Stimulated activated CD4-positive, alpha-beta T cell treated with anti-CD3 and anti-CD28 coated beads, Interleukin-1b, Interleukin-23, amount 100 ng/mL, for 4 hours (primary cell): ENCODE measurements at places on chromosomes 16 and 17.

GRCh38 chr16:22673421-22673831 lies 140.5 kb upstream of the HS3ST2 start:
- DNase-seq: no peak

DNA sequence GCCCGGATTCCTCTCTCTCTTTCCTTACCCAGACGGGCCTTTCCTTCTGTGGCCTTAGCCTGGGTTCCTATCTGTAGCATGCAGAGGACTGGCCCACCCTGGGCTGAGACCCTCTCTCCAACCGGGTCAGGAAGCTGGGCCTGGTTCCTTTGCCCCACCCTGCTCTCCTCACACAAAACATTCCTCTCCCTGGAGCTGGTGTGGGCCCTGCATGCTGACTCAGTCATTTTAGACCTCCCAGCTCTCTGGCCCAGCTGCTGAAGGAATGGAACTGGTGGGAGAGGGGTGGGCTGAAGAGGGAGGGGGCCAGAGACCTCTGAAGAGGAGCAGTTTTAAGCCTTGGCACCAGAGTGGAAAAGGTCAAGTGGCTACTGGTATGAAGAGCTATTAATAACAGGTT lies 957 bp downstream of the MYL4 start:
- no peak for DNase-seq

DNA sequence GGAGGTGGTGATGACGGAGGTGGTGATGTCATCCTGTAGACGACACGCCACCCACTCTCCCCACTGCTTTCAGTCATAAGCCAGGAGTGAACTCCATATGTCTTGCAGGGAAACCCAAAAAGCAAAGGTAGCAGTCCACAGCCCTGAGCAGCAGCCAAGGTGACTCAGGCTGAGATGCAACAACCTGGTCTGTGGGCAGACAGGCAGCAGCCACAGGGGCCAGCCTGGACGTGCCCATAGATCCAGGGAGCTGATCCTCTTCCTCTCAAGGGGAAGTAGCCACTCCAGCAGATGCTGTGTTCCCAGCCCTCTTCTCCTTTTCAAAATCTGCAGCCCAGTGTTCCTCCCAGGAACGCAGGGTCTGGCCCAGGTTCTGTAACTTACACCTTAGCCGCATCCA lies 17.3 kb upstream of the CIITA start:
- DNase-seq: no peak

DNA sequence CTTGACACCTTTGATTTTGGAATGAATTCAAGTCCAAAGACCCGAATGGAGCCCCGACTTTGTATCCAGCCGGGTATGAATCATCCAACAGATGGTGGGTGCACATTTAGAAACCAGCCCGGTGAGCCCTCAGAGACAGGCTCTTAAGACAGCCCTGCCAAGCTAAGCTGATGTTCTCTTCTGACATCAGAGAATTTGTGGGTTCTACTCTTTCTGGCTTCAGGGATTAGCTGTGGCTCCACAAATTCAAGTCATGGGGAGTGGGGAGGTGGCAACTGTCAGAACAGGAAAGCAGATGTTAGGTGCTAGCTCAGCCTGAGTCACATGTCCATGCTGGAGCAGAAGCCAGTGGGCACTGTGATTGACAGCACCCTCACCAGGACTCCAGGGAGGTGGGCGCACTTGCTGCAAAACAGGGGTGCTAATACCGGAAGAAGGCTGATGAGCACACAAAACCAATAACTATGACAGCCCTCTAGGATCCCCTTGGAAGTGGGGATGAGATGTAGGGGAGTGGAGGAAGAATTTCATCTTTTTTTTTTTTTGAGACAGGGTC lies 31.4 kb upstream of the XYLT2 start:
- no peak for DNase-seq

DNA sequence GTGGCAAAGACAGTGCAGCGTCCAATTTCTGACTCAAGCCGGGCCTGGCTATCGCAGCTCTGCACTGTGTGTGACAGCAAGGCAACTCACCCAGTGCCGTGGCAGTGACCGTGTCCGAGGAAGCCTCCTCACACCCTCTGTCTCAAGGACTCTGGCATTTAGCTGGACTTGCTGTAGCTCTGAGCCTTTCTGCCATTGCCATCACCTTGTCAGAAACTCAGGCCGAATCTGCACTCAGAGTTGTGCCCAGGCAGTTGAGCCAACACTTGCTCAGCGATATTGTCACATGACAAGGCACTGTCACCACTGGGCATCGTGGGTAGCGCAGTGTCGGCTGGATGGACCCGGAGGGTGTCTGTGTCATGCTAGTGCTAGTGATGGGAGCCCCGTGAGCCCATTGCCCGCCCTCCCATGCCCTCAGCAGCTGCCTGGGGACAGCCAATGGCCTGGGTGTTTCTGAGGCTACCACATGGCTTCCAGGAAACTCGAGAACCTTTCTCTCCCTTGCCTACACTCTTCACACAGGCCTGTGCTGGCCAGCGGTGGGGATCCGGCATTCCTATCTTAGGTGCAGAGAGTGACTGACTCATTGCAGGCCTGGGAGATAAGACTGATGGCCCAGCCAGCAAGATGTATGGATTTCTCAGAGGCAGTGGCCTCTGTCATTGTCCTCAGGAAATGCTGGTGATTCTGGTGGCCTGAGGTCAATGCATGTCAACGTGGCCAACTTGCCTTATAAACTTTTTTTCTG lies 22.1 kb upstream of the STH start:
- DNase-seq: no peak

DNA sequence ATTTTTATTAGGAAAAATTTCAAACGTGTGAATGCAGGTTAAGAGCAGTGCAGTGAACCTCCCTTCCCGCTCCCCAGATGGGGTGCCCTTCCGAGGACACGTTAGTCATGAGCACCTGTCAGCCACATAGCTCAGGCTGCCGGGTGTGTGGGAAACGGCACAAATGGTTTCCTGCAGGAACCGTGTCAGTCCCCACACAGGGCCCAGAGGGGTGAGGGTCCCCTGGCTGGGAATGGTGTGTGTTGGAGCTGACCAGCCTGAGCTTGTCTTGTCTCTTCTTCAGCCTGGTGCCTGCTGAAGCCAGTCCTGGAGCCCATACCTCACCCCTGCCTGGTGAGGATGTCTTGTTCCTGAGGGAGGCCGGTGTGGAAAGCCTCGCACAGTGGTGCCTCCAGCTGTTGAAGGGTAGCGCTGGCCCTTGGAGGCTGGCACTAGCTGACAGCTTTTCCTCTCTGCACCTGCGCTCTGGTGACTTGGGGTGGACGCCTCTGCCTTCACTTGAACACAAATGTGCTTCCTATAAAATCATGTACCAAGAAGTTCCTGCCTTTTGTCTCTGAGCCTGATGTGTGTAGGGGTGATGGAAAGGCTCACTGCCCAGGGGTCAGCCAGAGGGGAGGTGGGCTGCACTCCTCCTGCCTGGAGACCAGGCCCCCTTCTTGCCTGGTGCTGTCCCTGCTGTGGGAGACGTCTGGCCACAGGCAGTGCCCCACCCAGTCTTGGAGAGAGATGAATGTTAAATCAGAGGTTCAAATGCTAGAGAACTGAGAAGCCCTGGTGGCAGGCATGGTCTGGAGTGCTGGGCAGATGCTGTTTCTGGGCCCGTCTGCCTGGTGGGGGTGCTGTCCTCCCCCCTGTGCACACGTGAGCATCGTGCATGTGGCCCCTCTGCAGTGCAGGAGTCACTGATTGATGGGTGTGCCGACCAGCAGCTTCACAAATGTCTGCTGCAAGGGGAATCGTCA lies 102.6 kb upstream of the ZNF750 start:
- no peak for DNase-seq

DNA sequence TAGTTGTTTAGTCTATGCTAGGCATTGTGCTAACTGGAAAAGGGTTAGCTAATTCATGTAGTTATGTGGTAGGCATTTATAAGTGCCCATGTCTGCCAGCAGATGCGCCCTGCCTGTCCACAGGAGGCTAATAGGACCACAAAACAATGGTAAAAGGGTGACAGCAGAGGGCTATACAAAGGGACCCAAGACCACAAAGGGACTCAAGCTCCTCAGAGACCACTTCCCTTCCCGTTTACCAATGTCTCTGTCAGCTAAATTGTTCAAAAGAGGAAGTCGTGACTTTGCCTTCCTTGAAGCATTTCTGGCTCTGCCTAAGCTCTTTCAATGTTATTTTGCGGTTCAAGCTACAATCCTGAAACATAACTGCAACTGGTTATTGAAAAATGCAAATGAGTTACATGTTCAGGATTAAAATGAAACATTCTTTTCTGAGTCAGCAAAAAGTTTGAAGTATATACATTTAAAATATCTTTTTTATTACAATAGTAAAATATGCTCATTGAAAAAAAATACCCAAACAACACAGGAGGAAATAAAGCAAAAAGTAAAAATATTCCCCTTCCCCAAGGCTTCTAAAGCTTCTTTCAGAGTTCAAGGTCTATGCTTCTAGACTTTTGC lies 149.2 kb downstream of the MAF start:
- no peak for DNase-seq

- DNase-seq: no peak
Measured at GRCh38 chr16:23987443-23987842, 151.7 kb downstream of the PRKCB start.
